ENCODE measurements at places on chromosomes 4 and X.
A peak's percentile ranks its signal among the peaks of the same experiment; 100 is the strongest.

GRCh38 chr4:80462621-80463091 is 127.1 kb downstream of the CFAP299 start:
- peaks cover 15% of the 10 kb centered on the region for H3K4me1 ChIP-seq
- peak overlapping the region; percentile 45 for H3K4me3 ChIP-seq
- DNase-seq: no peak
- H3K27ac ChIP-seq: peak overlapping the region; percentile 13
- peaks cover 2% of the 10 kb centered on the region for H3K27me3 ChIP-seq

DNA sequence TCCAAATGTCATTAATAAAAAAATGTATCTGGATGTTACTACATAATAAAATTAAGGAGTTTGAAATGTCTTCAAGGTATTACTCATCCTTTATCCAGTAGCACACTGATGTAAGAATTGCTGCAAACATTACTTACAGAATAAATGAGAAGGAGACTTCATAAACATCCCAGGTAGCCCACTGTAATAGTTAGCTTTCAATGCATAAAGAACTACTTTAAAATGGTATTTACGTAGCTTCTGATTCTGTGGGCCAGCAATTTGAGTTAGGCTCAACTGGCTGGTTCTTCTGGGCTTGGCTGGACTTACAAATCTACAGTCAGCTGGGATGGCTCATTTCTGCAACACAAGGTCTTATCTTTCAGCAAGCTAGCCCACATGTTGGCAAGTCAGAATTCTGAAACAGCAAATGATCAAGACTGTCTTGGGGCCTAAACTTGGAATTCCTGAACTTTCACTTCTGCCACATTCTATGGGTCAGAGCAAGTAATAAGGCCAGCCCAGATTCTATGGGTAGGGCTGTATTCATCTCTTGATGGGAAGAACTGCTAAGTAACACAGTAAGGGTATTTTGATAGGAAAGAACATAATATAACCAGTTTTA is 522.5 kb downstream of the IQCM start:
- H3K27ac ChIP-seq: no peak overlapping the region
- no peaks in the 10 kb centered on the region for H3K27me3 ChIP-seq
- no peak for DNase-seq
- no peaks in the 10 kb centered on the region for H3K4me1 ChIP-seq

DNA sequence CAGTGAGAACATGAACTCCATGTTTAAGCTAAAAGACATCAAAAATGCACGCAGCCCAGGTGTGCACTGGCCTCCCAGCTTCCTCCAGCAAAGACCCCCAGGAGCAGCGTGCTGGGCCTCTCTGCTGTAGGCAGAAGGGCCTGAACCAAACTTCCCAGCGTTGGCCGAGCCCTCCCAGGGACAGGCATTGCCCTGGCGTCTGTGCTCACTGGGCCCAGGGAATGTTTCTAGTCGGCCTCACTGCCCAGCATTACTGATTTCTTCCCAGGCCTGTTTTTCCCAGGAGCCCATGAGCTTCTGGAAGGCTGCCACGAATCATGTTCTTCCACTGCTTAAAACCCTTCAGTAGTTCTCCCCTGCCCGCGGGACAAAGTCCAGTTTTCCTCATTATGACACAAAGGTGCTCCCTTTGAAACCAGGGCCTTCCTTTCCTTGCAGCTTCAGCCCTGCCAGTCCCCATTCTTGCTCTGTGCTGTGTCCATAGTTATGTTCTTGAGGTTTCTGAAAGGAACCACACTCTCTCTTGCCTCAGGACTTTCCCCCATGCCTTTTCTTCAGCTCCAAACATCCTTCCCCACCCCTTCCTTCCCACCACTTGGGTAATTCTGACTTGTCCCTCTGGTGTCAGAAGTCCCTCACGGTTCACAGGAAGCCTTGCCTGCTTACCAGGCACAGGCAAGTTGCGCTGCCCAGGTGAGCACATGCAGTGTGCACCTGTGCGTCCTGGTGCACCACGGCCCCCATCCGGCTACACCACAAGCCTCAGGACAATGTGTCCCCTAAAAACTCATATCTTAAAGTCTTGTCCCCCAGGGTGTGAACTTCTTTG is 93.4 kb upstream of the ENPP6 start:
- H3K27me3 ChIP-seq: no peaks in the 10 kb centered on the region
- DNase-seq: no peak

DNA sequence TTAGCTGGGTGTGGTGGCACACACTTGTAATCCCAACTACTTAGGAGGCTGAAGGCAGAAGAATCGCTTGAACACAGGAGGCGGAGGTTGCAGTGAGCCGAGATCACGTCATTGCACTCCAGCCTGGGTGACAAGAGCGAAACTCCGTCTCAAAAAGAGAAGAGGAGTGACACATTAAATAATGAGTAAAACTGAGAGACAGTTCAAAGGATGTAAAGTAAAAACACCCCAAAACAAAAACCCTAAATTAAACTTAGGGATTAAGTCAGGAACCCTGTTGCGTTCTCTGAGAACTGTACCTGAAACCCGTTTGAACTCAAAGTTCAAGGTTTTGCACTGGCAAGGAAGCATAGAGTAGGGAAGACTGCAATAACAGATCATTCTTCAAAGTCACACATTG is 141.7 kb downstream of the BRWD3 start:
- no peak overlapping the region for H3K27ac ChIP-seq
- H3K27me3 ChIP-seq: no peaks in the 10 kb centered on the region
- H3K4me3 ChIP-seq: no peak overlapping the region
- no peak for DNase-seq
- H3K36me3 ChIP-seq: peaks cover 2% of the 10 kb centered on the region

DNA sequence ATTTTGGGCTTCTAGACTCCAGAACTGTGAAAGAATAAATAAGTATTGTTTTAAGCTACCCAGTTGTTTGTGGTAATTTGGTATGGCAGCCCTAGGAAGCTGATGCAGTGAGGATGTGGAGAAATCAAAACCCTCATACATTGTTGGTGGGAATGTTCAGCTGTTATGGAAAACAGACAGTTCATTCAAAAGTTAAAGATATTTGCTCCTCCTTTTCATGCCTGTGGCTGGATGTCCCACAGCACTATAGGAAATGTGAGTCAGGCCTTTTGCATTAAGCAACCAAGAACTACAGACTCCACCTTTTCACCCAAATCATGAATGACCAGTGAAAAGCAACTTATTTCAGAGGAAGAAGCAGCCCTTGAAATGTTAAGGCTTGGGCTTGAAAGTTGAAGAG is 6.7 kb downstream of the BBS12 start:
- no peak overlapping the region for H3K27ac ChIP-seq
- H3K4me3 ChIP-seq: no peak overlapping the region
- H3K4me1 ChIP-seq: no peaks in the 10 kb centered on the region
- no peak for DNase-seq
- H3K36me3 ChIP-seq: peaks cover 18% of the 10 kb centered on the region

GRCh38 chr4:14857475-14857874 is 144.8 kb upstream of the CPEB2 start:
- no peaks in the 10 kb centered on the region for H3K36me3 ChIP-seq
- no peak overlapping the region for H3K27ac ChIP-seq
- no peak overlapping the region for H3K4me3 ChIP-seq
- peaks cover 2% of the 10 kb centered on the region for H3K4me1 ChIP-seq
- H3K27me3 ChIP-seq: peaks cover 1% of the 10 kb centered on the region

- no peak overlapping the region for H3K4me3 ChIP-seq
- H3K27me3 ChIP-seq: no peaks in the 10 kb centered on the region
- H3K4me1 ChIP-seq: no peaks in the 10 kb centered on the region
- DNase-seq: no peak
These were observed 49.6 kb downstream of the DKK2 start for GRCh38 chr4:106986486-106986885.

GRCh38 chr4:128159967-128160366 is 98.9 kb downstream of the LARP1B start:
- H3K27me3 ChIP-seq: no peaks in the 10 kb centered on the region
- no peak overlapping the region for H3K4me3 ChIP-seq
- H3K4me1 ChIP-seq: no peaks in the 10 kb centered on the region
- peaks cover 7% of the 10 kb centered on the region for H3K36me3 ChIP-seq

DNA sequence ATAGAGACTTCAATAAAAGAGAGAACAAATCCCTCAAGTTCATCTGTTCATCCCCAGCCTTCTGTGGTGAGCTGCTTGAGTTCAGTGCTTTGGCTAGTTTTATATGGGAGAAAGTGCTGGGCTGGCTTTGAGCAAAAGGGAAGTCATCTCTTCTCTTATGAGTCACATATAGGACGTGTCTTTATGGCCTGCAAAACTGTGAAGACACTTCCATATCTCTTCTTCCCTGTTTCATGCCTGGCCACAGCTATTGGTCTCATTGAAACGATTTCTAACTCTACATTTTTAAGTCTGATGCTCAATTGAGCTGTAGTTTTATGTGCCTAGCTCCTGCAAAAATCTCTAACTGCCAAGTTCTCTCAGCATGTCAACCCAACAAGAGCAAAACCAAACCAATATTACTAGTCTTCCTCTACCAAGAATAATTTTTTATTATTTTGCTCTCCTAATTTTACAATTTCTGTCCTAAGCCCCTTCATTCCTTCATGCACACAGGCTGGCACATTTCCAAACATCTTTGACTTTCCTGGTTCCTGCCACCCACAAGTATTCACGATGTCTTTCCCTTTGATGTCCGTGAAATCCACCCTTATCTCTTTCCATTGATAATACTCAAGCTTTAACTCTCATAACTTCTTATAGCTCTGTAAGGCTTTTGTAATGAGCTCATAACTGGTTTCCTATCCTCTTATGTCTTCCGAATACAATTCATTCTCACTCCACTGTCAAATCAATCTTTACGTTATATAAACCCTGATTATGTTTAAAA is 165.3 kb downstream of the BTC start:
- peaks cover 4% of the 10 kb centered on the region for H3K27me3 ChIP-seq
- no peak overlapping the region for H3K27ac ChIP-seq
- no peaks in the 10 kb centered on the region for H3K36me3 ChIP-seq

DNA sequence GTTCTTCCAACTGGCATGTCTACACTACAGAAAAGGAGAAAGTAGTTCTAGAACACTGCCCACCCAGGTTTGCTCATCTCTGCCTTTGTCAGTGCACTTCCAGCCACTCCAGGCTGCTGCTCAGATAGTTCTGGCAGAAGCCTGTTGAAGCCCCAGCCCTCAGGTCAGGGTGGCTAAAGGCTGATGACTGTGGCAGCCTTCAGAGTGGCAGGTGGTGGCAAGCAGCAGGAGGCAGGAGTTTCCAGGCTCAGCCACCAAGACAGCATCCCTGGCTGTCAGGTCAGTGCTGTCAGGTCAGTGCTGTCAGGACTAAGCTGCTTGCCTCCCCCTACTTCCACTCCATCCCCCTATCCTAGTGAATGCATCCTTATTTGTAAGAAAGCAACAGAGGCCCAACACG is 100.4 kb downstream of the MAMLD1 start:
- H3K27me3 ChIP-seq: no peaks in the 10 kb centered on the region
- H3K36me3 ChIP-seq: no peaks in the 10 kb centered on the region
- no peaks in the 10 kb centered on the region for H3K4me1 ChIP-seq
- no peak overlapping the region for H3K27ac ChIP-seq
- H3K4me3 ChIP-seq: no peak overlapping the region

DNA sequence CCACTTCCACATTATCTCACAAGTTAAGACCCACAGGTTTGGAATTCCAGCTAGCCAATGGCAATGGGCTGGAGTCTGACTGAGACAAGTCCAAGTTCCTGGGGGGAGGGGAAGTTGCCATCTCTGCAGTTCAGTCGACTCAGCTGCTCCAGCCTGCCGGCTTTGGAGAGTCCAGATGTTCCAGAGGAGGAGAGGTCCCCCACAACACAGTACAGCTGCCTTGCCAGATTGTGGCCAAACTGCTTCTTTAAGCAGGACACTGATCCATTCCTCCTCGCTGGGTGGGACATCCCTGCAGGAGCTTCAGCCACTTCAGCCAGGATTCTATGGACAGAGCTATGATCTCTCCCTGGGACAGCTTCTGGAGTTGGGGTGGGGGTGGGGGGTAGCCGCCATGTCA is 199.2 kb downstream of the EDA start:
- H3K4me3 ChIP-seq: no peak overlapping the region
- no peak overlapping the region for H3K27ac ChIP-seq
- no peaks in the 10 kb centered on the region for H3K4me1 ChIP-seq
- no peak for DNase-seq

- no peaks in the 10 kb centered on the region for H3K27me3 ChIP-seq
- H3K4me1 ChIP-seq: no peaks in the 10 kb centered on the region
- no peak for DNase-seq
- no peak overlapping the region for H3K4me3 ChIP-seq
These were observed 70.9 kb upstream of the ARHGEF9 start for GRCh38 chrX:63855896-63856295.

- H3K27me3 ChIP-seq: no peaks in the 10 kb centered on the region
- H3K4me1 ChIP-seq: no peaks in the 10 kb centered on the region
- no peak overlapping the region for H3K4me3 ChIP-seq
These were observed 875.5 kb upstream of the INTU start for GRCh38 chr4:126757219-126757618.

- DNase-seq: no peak
- H3K4me1 ChIP-seq: no peaks in the 10 kb centered on the region
- H3K27me3 ChIP-seq: peaks cover 16% of the 10 kb centered on the region
These were observed 118.7 kb downstream of the ZNF330 start for GRCh38 chr4:141339391-141339790.

DNA sequence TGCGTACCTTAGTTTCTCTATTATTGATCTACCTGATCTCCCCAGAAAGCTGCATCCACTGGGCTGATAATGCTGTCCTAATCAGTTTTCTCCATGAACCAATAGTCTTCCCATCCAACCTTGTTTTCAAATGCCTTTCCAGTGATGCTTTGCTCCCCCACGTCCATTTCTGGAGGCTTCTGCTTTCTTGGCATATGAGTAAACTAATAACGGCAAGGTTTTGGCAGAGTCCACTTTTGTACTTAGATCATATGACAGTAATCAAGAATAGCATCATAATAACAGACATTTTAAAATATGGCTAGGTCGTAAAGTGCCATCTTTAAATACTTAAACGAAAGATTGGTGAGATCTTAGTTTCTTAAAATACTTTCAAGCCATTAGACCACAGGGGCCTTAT is 38.4 kb upstream of the FAM9B start:
- peaks cover 2% of the 10 kb centered on the region for H3K4me1 ChIP-seq
- H3K36me3 ChIP-seq: no peaks in the 10 kb centered on the region
- peaks cover 11% of the 10 kb centered on the region for H3K27me3 ChIP-seq
- no peak overlapping the region for H3K27ac ChIP-seq

DNA sequence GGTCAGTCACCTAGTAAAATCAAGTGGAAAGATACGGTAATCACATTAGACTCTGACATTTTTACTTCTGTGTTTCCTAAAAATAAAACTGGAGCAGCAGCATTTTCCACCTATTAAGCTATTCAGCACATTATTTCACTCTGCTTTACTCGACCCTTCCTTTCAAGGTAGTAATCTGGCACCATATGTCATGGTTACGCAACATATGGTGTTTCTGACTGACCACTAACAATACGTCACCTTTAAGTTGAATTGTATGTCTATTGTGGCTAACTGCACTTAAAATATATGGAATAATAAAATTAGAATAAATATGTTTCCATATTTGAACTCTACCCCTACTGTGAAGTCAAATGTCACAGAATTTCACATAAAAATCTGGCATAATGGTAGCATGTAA is 168.8 kb downstream of the CDS1 start:
- no peaks in the 10 kb centered on the region for H3K36me3 ChIP-seq
- H3K27me3 ChIP-seq: no peaks in the 10 kb centered on the region
- no peak for DNase-seq
- no peaks in the 10 kb centered on the region for H3K4me1 ChIP-seq
- no peak overlapping the region for H3K27ac ChIP-seq

All from memory B cell (primary cell).